ENCODE measurements at places on chromosomes 5 and 9. TPM values are rescaled to one million over a fixed set of nuclear protein-coding genes. Genes with fewer than 3 reads are reported as not detected.

SOHLH1 gene
- total RNA-seq = not detected

SLC46A2 gene
- total RNA-seq = 0.19 TPM

STRBP gene
- 7.9 TPM for total RNA-seq

KIF4B gene
- total RNA-seq = not detected

FST gene
- total RNA-seq = 19.2 TPM

DNA sequence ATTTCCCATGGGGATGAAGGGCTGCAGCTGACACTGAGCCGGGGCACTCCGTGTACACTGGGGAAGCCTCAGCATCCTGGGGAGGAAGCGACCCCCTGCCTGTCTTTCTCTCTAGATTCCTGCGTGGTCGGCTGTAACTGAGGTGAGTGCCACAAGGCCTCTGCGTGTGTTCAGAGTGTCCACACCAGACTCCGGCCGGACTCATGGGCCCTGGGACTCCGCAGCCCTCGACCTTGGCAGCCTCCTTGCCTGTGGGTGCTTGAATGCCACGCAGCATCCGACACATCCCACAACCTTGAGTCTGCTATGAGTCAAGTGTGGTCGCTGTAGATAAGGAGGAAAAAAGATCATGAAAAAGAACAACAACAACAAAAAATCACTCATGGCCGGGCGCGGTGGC lies 23.4 kb downstream of the PAEP start:
- no peak for DNase-seq

GRCh38 chr9:89089176-89089575 lies 89.4 kb downstream of the SHC3 start:
- no peak for DNase-seq

DNA sequence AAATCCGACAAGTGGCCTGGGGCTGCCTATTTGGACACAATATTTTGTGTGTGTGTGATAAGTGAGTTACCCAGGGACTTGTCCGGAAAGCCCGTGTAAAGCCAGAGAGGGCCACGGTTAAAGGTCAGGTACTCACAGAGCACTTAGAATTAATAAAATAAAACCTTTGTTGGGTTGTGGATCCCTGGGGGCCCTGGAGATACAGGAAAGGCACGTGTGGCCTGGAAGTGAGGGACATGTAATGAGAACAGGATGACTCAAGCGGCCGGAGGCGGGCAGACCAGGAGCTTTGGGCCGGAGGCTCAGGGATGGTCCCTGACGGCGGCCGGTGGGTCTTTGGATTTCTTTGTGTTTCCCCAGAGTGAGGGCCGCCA lies 1.0 kb downstream of the DMRT2 start:
- no peak for DNase-seq

DNA sequence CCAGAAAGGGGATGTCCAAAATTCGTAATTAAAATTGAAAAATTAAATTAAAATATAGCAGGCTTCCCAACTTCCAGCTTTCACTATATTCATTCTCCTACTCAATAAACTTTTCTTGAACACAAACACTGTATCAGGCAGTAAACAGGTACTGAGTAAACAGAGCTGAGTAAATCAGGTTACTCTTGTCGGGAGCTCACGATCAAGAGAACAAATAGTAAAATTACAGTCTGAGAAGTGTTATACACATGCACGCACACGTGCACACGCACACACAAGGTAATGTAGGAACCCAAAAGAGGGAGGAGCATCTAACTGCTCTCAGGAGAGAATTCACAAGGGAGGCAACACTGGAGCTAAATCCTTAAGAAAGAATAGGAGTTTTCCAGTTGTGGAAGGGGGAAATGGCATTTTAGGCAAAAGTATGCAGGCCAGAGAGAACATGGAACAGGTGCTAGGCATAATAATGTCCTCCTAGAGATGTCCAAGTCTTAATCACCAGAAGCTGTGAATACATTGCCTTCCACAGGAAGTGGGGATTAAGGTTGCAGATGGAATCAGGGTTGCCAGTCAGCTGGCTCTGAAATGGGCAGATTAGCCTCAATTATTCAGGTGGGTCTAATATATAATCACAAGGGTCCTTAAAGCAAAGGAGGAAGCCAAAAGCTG lies 598.8 kb upstream of the BRINP1 start:
- no peak for DNase-seq

GRCh38 chr5:81488862-81489261 lies 94.9 kb upstream of the ACOT12 start:
- DNase-seq = no peak

DNA sequence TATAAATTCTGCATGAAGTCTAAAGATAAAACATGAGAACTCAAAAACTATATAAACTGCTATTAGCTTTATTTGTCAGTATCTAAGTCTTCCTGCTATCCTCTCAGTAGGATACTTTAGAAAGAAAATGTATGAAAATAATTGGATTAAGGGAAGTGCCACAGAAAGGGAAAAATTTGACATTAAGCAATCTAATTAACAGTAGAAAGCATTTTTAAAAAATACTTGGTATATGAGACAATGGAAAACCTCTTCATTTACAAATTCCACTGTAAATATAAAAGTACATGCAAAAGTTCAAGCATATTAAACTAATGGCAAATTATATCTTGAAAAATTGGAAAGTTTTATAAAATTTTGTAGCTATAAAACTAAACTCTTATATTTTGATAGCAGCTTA lies 518.6 kb upstream of the NUDT12 start:
- DNase-seq = no peak

GRCh38 chr9:91835632-91836031 lies 114.4 kb downstream of the ROR2 start:
- DNase-seq = peak; percentile 36

DNA sequence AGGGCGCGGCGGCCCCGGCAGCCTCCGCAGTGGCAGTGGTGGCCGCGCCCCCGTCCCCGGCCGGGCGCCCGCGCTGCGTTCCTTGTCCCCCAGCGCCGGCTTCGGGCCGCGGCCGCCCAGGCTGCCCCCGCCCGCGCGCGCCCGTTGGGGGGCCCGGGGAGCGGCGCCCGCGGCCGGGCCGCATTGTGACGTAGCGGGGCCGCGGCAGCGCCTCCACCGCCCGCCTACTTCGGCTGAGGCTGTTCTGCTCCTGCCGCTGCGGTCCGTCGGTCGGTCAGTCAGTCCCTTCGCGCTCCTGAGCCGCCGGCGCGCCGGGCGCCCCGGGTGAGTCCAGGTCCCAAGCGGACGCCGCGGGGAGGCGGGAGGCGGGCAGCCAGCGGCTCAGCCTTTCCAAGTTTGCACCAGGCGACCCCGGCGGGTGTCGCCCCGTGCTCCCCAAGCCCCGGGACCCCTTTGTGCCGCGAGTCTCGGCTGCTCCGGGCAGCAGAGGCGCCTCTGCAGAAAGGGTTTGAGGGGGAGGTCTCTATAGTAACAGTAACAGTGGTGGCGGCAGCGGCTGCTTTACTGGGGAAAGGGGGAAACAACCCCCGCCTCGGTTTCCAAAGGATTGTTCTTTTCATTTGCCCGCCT lies at the start of gene SNCAIP:
TSS of gene SNCAIP (plus strand) at position 277 of the 630 bp plus-strand sequence. CDS start 78,898 bp downstream, outside the sequence.
- DNase-seq = peak; percentile 83

GRCh38 chr9:87152256-87152655 lies 204.9 kb upstream of the GAS1 start:
- no peak for DNase-seq

DNA sequence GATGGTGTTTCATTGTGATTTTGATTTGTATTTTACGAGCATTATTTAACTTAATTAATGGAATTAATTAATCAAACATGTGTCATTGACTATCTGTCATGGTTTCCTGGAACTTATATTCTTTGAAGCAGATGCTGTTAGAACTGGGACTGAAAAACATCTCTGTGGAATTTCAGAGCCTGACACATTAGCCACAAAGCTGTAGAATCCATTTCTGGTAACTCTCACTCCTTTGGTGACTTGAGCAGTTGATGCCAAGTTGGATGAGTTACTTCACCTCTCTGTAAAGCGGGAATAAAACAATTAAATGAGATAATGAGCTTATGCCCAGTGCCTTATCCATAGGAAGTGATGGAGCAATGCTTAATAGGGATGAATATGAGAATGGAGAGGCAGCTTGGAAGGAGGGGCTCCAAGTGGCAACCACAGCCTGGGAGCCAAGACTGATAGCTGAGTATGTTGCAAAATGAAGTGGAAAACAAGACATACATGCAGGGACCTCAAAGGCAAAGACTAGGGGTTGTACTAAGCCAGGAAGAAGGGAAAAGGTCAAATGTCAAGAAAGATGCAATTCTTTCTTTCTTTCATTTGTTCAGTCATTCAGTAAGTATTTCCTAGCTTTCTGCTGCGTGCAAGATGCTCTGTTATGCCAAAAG lies 23.1 kb upstream of the ADRA1B start:
- no peak for DNase-seq

DNA sequence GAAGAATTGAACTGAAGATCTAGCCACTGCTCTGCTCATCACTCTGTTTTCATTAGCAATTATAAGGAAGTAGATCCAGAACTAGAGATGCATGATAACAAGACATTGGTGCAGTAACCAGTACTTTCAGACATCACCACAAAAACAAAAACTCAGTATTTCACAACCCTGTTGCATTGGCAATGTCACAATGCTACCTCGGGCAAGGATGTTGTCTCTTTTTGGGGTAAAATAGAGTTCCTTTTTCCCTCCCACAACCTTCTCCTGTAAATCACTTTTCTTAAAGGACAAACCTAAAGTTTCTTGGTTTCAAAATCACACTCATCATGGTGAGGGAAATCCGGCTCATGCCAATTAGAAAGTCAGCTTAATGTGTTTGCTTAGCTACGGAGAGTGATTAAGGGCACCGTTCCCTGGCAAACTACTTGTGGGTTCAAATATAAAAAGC lies 420.1 kb upstream of the MEF2C start:
- DNase-seq = no peak

DNA sequence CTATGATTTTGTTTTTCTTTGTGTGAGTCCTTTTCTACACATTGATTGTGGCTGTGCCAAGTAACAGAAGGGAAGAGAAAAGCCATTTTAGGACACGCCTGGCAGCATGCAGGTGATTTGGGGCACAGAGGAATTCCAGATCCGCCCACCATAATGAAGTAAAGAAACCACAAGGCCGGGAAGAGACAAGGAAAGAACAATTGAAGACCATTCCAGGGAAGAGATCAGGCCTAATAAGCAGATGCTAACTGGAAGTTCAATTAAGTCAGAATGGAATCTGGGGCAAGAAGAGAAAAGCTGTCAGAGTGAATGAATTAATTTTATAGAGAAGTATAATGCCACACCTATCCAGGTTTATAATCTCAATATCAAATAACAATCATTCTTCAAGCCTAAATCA lies 110.2 kb upstream of the ISL1 start:
- DNase-seq = no peak

- no peak for DNase-seq
These were observed 38.7 kb downstream of the PRRT1B start for GRCh38 chr9:131583836-131584555.

GRCh38 chr5:100818340-100818739 lies 84.7 kb downstream of the ST8SIA4 start:
- DNase-seq = no peak

GRCh38 chr5:80781356-80781755 lies 126.6 kb upstream of the DHFR start:
- no peak for DNase-seq

- DNase-seq = peak; percentile 37
These were observed 157.1 kb upstream of the COL5A1 start for GRCh38 chr9:134484479-134484878.

DNA sequence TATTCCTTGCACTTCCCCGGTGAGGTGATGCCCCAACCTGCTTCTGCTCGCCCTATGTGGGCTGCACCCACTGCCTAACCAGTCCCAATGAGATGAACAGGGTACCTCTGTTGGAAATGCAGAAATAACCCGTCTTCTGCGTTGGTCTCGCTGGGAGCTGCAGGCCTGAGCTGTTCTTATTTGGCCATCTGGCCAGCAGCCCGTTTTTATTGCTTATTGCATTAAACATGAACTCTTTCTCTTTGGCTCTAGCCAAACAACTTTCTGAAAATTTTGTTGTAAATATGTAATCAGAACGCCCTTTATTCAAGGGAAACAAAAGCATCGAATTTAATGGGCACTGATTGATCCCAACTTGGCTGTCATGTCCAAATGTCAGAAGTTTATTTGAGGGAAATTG lies 124.7 kb upstream of the FTMT start:
- no peak for DNase-seq

DNA sequence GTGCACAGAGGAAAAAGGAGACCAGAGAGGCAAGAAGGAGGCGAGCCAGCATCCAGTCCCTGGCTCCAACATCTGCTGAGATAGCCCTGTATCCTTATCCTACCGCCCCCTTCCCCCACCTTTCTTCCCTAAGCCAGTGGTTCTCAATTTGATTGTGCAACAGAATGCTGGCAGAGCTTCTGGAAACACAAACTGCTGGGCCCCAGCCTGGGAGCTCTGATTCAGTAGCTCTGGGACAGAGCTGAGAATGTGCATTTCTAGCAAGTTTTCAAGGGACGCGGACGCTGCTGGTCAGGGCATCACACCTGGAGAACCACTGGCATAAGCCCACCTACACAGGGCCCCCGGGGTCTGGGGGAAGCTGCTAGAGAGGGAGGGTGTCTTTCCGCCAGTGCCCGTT lies 21.1 kb downstream of the AK8 start:
- DNase-seq = peak; percentile 85

- no peak for DNase-seq
These were observed 164.7 kb downstream of the TUSC1 start for GRCh38 chr9:25513509-25514033.

- DNase-seq = peak; percentile 89
These were observed 2.1 kb downstream of the TLN1 start for GRCh38 chr9:35729700-35730485.

DNA sequence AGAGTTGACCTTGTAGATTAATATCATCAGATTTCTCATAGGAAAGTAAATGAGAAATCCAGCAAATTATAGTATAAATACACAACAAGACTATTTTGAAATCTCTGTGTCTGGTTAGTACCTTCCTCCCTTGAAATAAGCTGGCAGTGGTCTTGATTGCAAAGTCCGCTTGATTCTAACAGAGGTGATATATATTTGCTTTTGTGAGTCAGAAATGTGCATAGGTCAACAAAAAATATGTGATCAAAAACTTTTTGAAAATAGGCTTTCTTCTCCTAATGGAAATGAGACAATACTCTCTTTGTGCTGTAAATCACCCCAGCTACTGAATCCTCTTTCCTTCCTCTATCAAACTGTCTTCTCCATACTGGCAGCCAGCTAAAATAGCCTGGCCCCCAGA lies 749.2 kb upstream of the CDH10 start:
- no peak for DNase-seq

DNA sequence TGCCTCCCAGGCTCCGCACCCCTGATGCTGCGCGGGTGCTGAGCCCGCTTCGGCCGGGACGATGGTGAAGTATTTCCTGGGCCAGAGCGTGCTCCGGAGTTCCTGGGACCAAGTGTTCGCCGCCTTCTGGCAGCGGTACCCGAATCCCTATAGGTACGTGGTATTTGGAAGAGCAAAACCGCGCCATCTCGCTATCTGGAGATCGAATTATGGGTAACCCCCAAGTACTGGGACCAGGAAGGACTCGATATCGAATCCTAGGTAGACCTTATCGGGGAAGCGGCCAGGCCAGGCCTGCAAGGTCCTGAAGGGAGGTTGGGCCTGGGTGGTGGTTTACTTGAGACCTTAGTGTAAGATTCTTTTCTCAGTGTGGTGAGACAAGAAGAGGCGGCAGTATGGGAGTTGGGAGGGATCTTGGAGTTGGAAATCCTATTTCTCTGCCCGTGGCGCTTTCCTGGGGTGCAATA lies 359 bp downstream of the PRELID1 start:
- no peak for DNase-seq

Data from posterior vena cava (tissue), 2 donors.